A172 (cell line): ENCODE measurements at places on chromosomes 6 and 20. TPM values are rescaled to one million over a fixed set of nuclear protein-coding genes. Genes with fewer than 3 reads are reported as not detected.

DNA sequence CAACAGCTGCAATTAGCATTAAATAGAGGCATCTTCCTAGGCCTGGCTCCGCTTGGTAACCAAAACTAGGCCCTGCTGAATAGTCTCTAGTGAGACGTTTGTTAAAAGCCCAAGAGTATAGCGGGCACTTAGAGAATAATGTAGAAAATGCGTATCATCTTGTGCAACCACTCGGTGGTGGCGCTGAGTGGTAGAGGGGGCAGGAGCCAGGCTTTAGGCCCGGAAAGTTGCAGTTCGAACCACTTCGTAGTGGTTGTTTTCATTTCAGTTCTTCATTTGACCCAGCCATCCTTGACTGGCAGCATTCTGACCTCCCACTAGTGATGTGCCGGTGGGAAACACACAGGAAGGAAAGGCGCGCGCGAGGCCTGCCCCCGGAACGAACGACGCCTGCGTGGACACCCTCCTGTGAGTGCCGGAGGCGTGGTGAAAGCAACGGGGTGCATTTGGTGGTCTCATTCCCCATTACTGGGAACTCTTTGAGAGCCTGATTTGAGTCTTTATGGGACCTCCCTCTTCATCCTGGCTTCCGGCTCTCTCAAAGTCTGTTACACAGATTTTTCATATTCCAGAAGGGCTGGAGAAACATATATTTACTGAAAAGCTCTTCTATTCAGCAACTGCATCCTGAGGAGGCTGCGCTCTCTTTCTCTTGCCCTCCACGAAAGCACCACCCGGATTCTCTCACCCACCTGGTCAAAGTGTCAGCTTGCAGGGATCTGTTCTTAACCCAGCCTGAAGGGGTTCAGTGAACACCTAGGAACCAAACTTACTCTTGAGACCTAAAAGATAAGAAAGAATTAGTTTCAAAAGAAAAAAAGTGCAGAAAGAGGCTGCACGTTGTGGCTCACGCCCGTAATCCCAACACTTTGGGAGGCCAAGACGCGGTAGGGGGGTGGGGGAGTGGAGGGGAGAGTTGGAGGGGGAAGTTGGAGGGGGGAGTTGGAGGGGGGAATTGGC is 18.2 kb downstream of the GPX5 start:
- DNase-seq: no peak

- DNase-seq: no peak
These were observed 8.3 kb downstream of the GCLC start for GRCh38 chr6:53536561-53536960.

Gene GNMT
- 0.24 TPM in 1 of 2 replicates, not detected in the other for total RNA-seq

DNA sequence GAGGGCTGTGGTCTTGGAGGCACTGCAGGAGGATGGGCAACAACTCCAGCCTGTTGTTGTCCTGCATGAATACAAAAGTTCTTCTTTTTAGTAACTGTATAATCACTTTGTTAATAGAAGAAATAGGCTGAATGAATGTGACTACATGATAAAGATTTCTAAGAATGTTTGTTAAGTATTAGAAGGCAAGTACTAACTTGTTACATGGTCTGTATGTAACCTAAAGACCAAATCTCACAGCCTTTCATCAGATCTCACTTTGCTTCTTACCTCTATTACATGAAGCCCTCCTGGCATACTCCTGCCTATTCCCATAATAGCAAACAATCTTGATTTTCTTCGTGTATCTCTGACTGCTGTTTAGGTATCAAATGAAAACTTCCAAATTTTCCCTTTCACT is 73.4 kb downstream of the REPS1 start:
- DNase-seq: no peak

GRCh38 chr6:36504982-36505381 is 42.3 kb downstream of the STK38 start:
- DNase-seq: no peak

DNA sequence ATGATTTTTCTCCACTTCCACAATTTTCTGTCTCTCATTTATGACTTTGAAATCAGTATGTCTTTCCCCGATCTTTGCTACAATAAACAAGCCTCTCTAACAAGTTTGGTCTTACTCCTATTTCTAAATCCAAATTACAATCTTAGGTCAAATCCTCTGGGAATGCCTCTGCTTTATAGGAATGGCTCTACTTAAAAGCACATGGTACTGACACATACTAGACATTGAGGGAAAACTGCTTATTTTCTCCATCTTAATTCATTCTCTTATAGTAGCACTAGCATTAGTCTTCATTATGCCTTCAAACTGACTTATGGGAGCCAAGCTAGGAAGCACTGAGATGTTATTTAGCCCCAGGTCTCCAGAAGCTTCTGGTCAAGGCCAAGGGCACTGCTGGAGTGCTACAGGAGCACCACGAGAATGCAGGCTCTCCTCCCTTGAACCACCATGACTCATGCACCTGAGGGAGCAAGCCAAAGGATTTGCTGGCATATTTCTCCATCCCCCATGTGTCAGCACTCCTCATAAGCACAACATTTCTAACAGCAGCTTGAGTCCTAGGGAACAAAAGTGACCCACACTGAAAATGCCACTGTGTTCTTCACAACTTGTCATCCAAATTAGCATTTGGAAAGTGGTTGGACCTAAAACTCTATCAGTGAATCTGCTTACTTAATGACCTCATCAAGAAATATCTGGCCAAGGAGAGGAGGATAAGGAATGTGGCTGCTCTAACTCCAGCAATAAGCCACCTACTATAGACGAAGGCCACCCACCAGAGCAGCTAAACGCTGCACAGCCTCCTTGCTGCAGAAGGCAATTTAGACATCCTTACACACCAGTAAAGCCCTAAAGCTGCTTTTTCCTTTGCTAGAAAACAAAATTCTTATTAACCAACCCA is 156.8 kb upstream of the KCNQ5 start:
- DNase-seq: peak; percentile 75

Gene SNAI1
- 0.62 and 2.6 TPM in 2 replicates for total RNA-seq

- DNase-seq: no peak
These were observed 38.7 kb upstream of the PDE10A start for GRCh38 chr6:165701564-165702354.

Gene FARS2
- 12.5 and 23.5 TPM in 2 replicates for total RNA-seq

Gene SCP2D1
- not detected in 2 replicates for total RNA-seq

DNA sequence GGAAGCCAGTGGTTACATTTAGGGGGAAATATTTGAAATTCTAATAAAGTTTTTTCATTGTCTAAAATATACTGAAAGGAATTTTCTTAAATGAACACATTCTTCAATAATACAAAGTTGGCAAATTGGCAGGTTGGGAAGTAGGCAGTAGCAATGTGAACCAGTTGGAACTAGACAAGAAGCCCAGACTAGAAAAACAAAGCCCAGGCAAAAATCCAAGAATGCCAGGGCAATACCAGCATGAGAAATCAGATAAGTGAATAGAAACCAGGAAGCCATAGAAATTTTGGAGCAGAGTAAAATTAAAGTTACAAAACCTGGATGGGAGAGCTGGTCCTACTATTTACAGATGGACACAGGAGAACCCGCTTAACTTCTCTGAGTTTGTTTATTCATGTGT is 52.2 kb downstream of the TPBG start:
- DNase-seq: peak; percentile 27
